ENCODE measurements at places on chromosomes 7 and 10.
A peak's percentile ranks its signal among the peaks of the same experiment; 100 is the strongest.

DNA sequence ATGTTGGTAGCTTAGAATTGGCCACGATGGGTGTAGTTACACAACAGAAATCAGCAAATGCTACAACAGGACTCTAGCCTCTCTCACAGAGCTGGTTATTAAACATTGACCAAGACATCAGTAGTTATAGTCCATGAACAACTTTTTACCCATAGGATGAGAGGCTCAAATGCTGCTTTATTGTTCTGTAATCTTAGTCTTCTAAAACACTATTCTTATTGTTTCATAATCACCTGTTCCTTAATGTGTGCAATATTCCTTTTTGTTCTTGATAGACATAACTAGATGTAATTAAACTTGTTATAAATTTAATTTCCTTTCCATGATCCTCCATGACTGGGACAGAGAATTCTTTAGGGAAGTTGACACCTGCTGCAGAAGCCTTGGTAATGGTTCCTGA, 356.9 kb downstream of the EXOC4 start:
- H3K27me3 ChIP-seq = no peaks in the 10 kb centered on the region
- no peak for ATAC-seq
- H3K4me1 ChIP-seq = no peaks in the 10 kb centered on the region

- no peaks in the 10 kb centered on the region for H3K27me3 ChIP-seq
- no peak for ATAC-seq
- no peak overlapping the region for H3K4me3 ChIP-seq
- H3K27ac ChIP-seq = no peak overlapping the region
Measured at GRCh38 chr7:621572-622285, 102.1 kb upstream of the PDGFA start.

GRCh38 chr10:18350340-18350739, 210.1 kb downstream of the CACNB2 start:
- no peaks in the 10 kb centered on the region for H3K36me3 ChIP-seq
- ATAC-seq = no peak
- peaks cover 8% of the 10 kb centered on the region for H3K27me3 ChIP-seq
- no peak overlapping the region for H3K27ac ChIP-seq
- H3K4me1 ChIP-seq = no peaks in the 10 kb centered on the region

- no peak for ATAC-seq
- no peaks in the 10 kb centered on the region for H3K36me3 ChIP-seq
- H3K4me3 ChIP-seq = no peak overlapping the region
- no peak overlapping the region for H3K27ac ChIP-seq
- H3K4me1 ChIP-seq = no peaks in the 10 kb centered on the region
Measured at GRCh38 chr7:43538404-43538771, 44.5 kb upstream of the STK17A start.

GRCh38 chr7:130486114-130486953, 5.6 kb upstream of the MEST start:
- peak; percentile 89 for ATAC-seq
- peaks cover 51% of the 10 kb centered on the region for H3K27me3 ChIP-seq
- H3K36me3 ChIP-seq = no peaks in the 10 kb centered on the region

- ATAC-seq = no peak
- no peaks in the 10 kb centered on the region for H3K36me3 ChIP-seq
- no peak overlapping the region for H3K4me3 ChIP-seq
- H3K27ac ChIP-seq = no peak overlapping the region
Measured at GRCh38 chr10:117186832-117187615, 10.3 kb upstream of the KCNK18 start.

- no peak for ATAC-seq
- no peak overlapping the region for H3K4me3 ChIP-seq
- H3K36me3 ChIP-seq = no peaks in the 10 kb centered on the region
- no peaks in the 10 kb centered on the region for H3K4me1 ChIP-seq
- H3K27ac ChIP-seq = no peak overlapping the region
- no peaks in the 10 kb centered on the region for H3K27me3 ChIP-seq
Measured at GRCh38 chr10:29859521-29860130, 199.8 kb downstream of the JCAD start.

DNA sequence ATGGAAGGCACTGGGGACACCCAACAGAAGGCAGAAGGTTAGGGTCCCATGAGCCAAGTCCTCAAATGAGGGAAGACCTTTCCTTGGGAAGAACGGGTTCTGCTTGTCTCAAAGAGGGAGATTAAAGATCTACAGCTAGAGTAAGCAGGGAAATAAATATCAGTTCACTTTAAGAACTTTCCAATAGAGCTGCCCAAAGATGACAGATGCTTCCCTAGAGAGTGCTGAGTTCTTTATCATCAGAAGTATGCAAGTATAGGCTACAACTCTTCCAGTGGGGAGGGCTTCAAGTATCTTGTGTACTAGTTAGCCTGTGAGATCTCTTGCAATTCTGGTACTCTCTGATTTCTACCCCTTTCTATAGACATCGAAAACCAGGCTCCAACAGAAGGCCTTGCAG, 39.4 kb downstream of the EMX2 start:
- H3K4me3 ChIP-seq = no peak overlapping the region
- no peak for ATAC-seq
- H3K4me1 ChIP-seq = no peaks in the 10 kb centered on the region
- H3K36me3 ChIP-seq = no peaks in the 10 kb centered on the region

DNA sequence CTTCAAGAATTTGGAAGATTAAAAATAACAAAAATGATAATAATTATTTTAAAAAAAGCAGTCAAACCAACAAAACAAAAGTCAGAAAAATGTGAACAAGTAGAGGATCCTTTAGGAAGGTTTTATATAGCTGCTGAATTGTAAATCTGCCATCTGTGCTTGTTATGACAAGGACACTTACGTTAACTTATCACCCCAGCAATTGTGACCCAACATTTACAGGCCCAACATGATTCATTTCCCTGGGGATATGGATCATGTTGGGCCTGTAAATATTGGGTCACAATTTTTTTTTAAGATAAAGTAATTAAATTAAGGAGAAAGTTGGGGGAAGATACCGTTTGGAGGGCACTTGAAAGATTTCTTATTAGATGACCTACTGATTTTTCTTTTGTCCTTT, 261.4 kb upstream of the HABP2 start:
- peaks cover 11% of the 10 kb centered on the region for H3K27me3 ChIP-seq
- no peak for ATAC-seq
- H3K4me3 ChIP-seq = no peak overlapping the region

GRCh38 chr7:40546616-40547501, 412.1 kb downstream of the SUGCT start:
- H3K36me3 ChIP-seq = no peaks in the 10 kb centered on the region
- no peaks in the 10 kb centered on the region for H3K27me3 ChIP-seq
- H3K4me1 ChIP-seq = no peaks in the 10 kb centered on the region
- H3K27ac ChIP-seq = no peak overlapping the region
- ATAC-seq = no peak

DNA sequence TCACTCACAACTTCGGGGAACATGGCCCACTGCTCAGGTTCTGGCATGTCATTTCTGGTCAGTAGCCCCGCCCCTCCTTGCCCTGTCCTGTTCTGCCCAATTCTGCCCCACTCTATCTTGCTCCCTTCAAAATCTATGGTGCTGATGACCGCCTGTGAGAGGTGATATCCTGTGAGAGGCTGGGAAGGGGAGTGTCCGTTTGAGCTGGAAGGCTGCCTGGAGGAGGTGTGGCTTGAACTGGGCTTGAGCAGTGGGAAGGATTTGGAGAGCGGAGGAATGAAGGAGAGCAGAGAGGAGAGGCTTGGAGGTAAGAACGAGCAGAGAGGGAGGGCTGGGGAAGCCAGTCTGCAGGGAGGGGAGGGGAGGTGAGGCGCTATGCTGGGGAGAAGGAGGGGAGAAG, 145.3 kb downstream of the RPS24 start:
- peaks cover 41% of the 10 kb centered on the region for H3K27me3 ChIP-seq
- no peak overlapping the region for H3K27ac ChIP-seq
- no peak overlapping the region for H3K4me3 ChIP-seq
- no peak for ATAC-seq
- no peaks in the 10 kb centered on the region for H3K36me3 ChIP-seq

- H3K27me3 ChIP-seq = no peaks in the 10 kb centered on the region
- H3K4me3 ChIP-seq = no peak overlapping the region
- no peaks in the 10 kb centered on the region for H3K36me3 ChIP-seq
- no peak for ATAC-seq
- H3K27ac ChIP-seq = no peak overlapping the region
Measured at GRCh38 chr7:67732898-67733297, 736.3 kb downstream of the TYW1 start.

DNA sequence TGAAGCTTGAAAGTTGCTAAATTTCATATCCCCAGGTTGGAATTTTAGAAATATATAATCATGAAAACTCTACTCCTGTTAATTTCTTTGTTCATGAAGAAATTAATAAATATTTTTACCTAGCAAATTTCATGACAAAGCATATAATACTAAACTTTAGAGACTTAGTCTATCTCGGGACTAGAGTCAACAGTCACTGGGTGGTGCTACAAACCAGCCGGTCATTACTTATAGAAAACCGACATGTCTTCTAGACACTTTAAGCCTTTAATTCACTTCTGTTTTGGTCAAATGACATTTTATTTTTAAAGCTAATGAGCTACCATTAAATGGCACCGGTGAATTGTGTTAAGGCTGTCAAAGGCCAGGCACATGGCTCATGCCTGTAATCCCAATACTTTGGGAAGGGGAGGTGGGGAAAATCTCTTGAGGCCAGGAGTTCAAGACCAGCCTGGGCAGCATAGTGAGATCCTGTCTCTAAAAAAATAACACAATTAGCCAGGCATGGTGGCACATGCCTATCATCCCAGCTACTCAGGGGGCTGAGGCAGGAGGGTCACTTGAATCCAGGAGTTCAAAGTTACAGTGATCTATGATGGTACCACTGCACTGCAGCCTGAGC, 270.1 kb downstream of the CACNA2D1 start:
- no peak overlapping the region for H3K27ac ChIP-seq
- no peaks in the 10 kb centered on the region for H3K4me1 ChIP-seq
- H3K36me3 ChIP-seq = no peaks in the 10 kb centered on the region
- ATAC-seq = no peak
- H3K4me3 ChIP-seq = no peak overlapping the region

GRCh38 chr10:90884431-90884830, 12.7 kb downstream of the RPP30 start:
- no peak overlapping the region for H3K27ac ChIP-seq
- no peaks in the 10 kb centered on the region for H3K4me1 ChIP-seq
- no peak for ATAC-seq
- peaks cover 52% of the 10 kb centered on the region for H3K36me3 ChIP-seq
- no peaks in the 10 kb centered on the region for H3K27me3 ChIP-seq
- no peak overlapping the region for H3K4me3 ChIP-seq

- no peak overlapping the region for H3K27ac ChIP-seq
- no peak for ATAC-seq
- peaks cover 12% of the 10 kb centered on the region for H3K27me3 ChIP-seq
- H3K36me3 ChIP-seq = no peaks in the 10 kb centered on the region
- H3K4me1 ChIP-seq = no peaks in the 10 kb centered on the region
Measured at GRCh38 chr7:67406976-67407375, 410.3 kb downstream of the TYW1 start.

DNA sequence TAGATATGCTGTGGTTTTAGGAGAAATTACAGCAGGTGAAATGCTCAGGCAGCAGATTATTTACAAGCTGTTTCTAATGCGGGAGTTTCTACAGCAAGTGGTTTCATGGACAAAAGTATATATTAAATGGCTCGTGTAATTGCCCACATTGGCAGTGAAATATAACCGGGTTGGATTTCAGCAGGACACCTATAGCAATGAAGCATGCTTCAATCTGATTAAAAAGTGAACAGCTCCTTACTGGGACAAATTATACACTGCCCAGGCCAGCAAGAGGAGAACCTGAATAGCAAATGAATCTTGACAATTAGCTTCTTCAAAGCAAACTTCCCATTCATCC, 35.2 kb upstream of the LYZL1 start:
- no peaks in the 10 kb centered on the region for H3K4me1 ChIP-seq
- no peak for ATAC-seq

DNA sequence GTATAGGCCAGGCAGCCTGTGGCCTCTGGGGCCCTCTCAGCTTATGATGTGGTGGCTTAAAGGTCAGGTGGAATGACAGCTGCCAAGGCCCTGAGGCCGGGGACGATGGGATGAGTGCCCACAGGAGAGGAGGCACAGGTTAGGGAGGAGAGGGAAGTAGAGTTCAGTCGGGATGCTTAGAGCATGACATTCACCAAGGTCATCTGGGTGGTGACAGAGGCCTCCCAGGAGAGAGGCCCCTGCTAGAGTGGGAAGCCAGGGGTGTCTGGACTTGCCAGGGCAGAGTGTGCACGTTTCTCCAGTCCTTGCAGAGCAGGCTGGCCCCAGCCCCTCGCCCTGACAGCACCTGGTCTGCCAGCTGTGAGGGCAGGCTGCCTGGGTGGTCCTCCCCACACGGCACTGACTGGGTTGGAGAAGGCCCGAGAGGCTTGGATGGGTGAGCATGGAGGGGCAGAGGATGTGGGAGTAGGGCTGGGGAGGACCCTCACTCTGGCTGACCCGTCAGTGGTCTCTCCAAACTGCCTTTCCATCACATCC, 1.5 kb downstream of the CALHM1 start:
- H3K4me1 ChIP-seq = peaks cover 42% of the 10 kb centered on the region
- no peaks in the 10 kb centered on the region for H3K36me3 ChIP-seq
- no peak overlapping the region for H3K4me3 ChIP-seq
- H3K27ac ChIP-seq = peak overlapping the region; percentile 50

- H3K4me1 ChIP-seq = no peaks in the 10 kb centered on the region
- no peak for ATAC-seq
- peaks cover 7% of the 10 kb centered on the region for H3K36me3 ChIP-seq
- no peak overlapping the region for H3K4me3 ChIP-seq
Measured at GRCh38 chr7:134565643-134566136, 16.8 kb downstream of the AKR1B15 start.

GRCh38 chr10:129319934-129320333, 147.1 kb upstream of the MGMT start:
- H3K4me1 ChIP-seq = no peaks in the 10 kb centered on the region
- H3K36me3 ChIP-seq = no peaks in the 10 kb centered on the region
- no peaks in the 10 kb centered on the region for H3K27me3 ChIP-seq
- no peak for ATAC-seq
- no peak overlapping the region for H3K27ac ChIP-seq

DNA sequence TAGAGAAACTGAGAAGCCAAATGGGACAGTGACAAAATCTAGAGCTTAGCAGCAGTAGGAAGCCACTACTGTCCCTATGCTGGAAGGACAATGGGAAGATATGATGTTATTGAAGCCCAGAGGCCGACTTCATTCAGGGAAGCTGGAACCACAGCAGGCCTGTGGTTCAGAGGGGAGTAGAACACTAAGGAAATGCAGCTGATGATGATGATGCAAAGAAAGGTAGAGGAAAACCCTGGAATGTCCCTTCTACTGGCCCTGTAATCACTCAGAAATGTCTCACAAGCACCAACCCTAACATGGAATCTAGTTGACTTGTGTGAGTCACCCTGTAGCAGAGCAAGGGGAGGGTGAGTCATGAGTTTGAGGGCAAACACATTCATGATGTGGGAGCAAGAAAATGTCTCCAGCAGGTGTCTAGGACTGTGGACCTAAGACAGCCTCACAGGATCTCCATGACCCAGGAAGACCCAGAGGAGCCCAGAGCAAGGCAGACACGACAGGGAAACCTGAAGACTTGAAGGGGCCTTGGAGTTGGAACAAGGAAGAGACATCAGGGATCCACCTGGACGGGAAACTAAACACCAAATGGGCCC, 37.0 kb upstream of the LRRC17 start:
- no peaks in the 10 kb centered on the region for H3K4me1 ChIP-seq
- H3K36me3 ChIP-seq = peaks cover 27% of the 10 kb centered on the region
- ATAC-seq = no peak

GRCh38 chr7:119974972-119975371, 298.0 kb upstream of the KCND2 start:
- H3K4me1 ChIP-seq = no peaks in the 10 kb centered on the region
- no peaks in the 10 kb centered on the region for H3K27me3 ChIP-seq
- no peak for ATAC-seq
- no peak overlapping the region for H3K27ac ChIP-seq

GRCh38 chr7:75885036-75885435, 6.2 kb downstream of the RHBDD2 start:
- H3K27me3 ChIP-seq = no peaks in the 10 kb centered on the region
- H3K4me1 ChIP-seq = peaks cover 23% of the 10 kb centered on the region
- no peak for ATAC-seq
- peaks cover 56% of the 10 kb centered on the region for H3K36me3 ChIP-seq
